CD4-positive, alpha-beta T cell treated with Interleukin-15 for 1 hour (primary cell): ENCODE measurements at places on chromosomes 1 and 21.

GRCh38 chr1:95512925-95513324, 278.9 kb downstream of the RWDD3 start:
- DNase-seq = no peak

DNA sequence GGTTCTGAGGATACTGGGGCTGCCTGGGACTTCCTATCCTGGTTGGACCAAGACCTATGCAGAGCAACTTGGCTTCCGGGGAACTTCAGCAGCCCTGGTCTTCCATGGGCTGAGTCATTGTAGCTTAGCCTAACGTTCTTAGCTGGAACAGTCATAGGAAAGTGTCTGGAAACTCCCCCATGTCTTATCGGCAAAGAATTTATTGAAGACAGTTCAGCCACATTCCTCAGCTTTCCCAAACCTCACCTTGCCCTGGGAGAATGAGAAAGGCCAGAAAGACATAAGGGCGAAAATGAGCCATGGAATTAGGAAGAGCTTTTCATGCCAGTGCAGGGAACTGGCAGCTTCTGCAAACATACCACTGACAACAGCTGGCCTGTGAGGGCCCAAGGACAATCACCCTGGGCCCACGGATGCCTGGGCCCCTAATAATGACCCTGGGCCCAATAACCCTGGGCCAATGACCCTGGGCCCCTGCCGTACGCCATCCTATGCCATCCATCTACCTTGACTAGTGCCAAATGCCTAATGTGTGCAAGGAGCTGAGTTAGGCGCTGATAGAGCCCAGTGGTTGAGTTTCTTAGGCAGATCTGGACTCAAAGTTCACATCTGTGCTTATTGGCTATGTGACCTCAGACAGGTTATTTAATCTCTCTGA, 114.4 kb upstream of the GADD45A start:
- no peak for DNase-seq

DNA sequence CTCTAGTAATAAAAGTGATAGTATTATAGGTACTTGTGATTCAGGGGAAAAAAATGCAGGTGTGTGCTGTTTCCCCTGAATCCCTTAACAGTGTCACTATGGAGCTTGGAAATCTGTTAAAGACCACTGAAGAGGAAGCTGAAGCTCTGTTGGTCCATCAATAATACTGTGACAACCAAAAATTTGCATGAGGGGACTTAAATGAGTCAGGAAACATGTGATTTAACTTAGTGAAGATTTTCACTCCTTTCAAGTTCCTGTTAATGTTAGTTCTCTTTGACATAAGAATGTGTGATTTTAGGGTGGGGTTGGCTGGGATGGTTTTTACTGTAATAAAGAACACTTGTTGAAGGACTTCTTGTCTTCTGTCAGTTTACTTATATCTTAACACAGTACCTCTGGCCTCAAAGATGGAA, 32.0 kb downstream of the VANGL2 start:
- no peak for DNase-seq

GRCh38 chr1:84406346-84406861, 8.1 kb downstream of the DNASE2B start:
- no peak for DNase-seq

DNA sequence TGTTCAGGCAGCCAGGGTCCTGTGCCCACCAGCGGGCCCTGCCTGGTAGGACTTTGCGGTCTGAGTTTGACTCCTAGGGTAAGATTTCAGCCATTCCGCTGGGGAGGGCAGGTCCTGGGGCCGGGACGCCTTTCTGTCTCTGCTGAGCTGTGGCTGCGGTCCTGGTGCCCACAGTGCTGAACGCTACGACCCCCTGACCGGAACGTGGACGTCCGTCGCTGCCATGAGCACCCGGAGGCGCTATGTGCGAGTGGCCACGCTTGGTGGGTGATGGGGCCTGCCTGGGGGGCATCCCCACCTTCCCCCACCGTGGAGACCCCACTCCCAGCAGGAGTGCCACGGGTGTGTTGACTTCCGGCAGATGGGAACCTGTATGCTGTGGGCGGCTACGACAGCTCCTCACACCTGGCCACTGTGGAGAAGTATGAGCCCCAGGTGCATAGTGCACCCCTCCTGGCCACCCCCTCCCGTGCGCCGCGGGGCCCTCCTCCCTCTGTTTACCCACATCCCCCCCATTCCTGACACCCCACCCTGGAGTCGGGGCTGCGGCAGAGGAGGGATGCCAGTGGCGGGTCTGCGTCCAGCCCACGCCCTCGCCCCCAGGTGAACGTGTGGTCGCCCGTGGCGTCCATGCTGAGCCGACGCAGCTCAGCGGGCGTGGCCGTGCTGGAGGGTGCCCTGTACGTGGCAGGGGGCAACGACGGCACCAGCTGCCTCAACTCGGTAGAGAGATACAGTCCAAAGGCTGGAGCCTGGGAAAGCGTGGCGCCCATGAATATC, 2.3 kb upstream of the PLEKHN1 start:
- no peak for DNase-seq

GRCh38 chr1:78165816-78166215, 120.0 kb downstream of the GIPC2 start:
- DNase-seq = no peak

- DNase-seq = no peak
Observed at GRCh38 chr1:7534061-7534825, 236.9 kb upstream of the VAMP3 start.

GRCh38 chr1:161792740-161793139, 26.6 kb downstream of the ATF6 start:
- DNase-seq = no peak

- no peak for DNase-seq
Observed at GRCh38 chr21:42125571-42126544, 54.7 kb downstream of the UMODL1 start.

GRCh38 chr1:30110846-30111245, 612.5 kb downstream of the MATN1 start:
- DNase-seq = no peak

GRCh38 chr21:32712043-32712442, 15.8 kb downstream of the SYNJ1 start:
- DNase-seq = peak; percentile 30

- DNase-seq = no peak
Observed at GRCh38 chr1:234125283-234125682, 220.8 kb downstream of the SLC35F3 start.

DNA sequence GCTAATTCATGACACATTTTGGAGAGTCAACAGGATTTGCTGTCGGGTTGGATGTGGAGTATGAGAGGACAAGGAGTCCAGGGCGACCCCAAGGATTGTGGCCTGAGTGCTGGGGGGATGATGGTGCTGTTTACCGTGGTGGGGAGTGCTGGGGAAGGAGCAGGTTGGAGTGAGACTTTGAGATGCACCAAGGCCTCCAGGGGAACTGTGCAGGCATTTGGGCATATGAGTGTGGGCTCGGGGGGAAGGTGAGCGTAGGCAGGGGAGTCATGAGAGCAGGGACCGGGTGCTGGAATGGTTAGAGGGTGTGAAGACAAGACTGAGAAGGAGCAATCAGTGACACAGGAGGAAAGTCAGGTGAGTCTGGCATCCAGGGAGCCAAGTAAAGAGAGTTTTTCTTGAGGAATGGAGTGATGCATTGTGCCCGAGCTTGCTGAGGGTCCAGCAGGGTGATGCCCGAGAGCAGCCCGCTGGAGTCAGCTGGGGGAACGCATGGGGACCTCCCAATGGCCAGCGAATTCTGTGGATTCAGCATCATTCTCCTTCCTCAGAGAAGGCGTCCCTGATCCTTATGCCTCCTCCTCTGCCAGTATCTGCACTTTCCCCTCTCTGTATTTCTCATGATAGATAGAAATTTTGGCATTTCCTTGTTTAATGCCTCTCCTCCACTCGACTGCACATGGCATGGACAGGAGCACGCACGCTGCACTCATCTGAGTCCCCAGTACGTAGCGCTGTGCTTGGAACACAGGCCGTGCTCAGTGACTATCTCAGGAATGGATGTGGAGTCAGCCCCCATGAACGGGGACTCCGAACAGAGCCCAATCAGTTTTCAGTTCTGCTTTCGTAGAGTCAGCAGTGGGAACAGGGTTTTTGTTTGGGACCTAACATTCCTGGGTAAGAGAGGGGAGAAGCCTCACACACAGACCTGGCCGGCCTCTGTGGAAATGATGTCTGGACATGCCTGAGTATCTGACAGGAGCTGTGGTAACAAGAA, 52.1 kb upstream of the ETV3 start:
- DNase-seq = no peak

- DNase-seq = no peak
Observed at GRCh38 chr1:170273291-170274130, 127.8 kb downstream of the NTMT2 start.

DNA sequence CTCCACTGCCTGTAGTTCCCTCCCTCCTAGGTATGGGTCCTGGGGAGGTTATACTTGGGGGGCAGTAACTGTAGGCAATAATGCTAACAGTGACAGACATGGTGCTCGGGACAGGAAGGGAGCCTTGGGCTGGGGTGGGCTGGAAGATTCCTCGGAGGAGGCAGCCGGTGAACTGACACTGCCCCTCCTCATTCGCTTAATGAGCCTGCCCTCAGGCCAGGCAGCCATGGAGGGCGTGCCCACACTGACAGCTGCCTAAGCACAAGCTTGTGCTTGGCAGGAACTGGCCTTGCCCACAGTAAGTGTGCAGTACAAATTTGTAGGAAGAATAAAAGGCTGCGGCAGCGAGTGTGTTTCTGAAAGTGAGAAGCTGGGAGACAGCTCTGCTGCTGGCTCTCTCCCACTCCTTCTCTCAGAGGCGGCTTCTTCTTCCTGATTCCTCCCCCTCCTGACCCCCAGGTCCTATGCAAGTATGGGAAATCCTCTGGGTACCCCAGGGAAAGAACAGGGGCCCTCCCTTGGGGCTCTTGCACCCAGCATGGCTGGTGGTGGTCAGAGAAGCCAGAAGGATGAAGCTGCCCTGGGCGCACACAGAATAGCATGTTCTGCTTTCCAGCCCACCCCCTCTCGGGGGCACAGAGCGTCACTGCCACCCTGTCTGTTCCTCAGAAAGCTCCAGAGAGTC, 23.6 kb downstream of the OPTC start:
- no peak for DNase-seq

- peak; percentile 40 for DNase-seq
Observed at GRCh38 chr1:10074059-10074851, 41.5 kb downstream of the UBE4B start.

DNA sequence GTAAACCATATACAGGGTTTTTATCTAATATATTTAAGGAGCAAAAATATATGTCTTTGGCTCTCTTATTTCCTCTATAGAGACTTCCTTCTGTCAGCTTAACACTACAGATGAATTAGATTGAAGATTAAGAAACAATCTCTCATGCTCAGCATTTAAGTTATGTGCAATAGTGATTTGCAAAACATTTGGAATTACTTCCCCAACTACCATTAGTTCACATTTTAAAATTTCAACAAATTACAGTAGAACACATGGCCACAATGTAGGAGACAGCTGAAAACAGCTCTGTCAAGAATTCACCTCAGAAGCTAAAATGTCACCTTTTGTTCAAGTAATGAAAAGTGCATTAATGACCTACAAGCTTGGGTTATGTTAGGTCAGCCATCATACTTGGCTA, 177.9 kb downstream of the EIF4G3 start:
- no peak for DNase-seq

DNA sequence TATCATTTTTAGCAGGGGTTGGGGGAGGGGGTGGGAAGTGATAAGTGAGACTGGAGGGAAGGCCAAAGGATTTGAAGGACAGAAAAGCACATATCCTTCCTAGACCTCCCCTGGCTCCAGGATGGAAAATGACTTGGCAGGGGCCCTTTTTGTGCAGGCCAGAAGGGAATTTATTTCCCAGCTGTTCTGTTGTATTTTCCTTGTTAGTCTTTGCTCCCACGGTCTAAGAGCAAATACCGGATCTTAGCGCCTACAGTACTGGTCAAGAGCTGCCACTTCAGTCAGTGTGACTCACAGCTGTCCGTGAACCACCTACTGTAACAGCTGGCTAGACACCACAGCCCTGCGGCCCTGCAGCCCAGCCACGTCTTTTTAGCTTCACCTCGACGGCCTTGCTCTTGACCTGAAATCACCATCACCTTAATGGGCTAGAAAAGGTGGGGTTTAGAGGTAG, 51.0 kb upstream of the ERRFI1 start:
- DNase-seq = no peak

DNA sequence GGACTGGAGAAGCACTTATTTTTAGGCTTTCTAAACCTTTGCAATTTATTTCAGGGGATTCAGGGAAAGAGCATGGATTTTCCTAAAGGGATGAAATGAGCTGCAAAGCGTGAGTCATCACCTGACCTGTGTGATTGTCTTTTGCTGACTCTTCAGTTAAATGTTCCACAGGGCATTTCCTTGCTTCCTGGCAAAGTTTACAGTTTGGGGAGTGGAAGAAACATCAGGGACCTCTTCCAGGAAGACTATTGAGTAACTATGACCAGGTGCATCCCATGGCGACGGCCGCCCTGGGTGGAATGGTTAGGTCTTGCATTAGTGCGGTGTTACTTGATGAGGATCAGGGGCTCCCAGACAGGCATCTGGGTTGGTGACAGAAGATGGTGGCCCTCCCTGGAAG, 79.5 kb upstream of the SIPA1L2 start:
- DNase-seq = no peak

DNA sequence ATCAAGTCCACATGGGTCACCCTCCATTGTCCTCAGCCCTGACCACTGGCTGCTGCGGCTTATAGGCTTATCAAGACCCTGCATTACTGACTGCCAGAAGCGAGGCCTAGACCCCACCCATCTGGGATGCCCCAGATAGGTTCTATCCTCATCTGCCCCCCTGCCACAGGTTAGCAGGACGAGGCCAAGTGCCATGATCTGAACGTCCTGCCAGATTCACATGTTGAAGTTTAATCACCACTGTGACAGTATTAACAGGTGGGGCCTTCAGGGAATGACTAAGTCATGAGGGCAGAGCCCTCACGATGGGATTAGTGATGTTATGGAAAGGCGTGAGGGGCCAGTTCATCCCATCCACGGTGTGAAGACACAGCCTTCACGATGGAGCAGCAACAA, 6.2 kb upstream of the CPLANE2 start:
- no peak for DNase-seq

DNA sequence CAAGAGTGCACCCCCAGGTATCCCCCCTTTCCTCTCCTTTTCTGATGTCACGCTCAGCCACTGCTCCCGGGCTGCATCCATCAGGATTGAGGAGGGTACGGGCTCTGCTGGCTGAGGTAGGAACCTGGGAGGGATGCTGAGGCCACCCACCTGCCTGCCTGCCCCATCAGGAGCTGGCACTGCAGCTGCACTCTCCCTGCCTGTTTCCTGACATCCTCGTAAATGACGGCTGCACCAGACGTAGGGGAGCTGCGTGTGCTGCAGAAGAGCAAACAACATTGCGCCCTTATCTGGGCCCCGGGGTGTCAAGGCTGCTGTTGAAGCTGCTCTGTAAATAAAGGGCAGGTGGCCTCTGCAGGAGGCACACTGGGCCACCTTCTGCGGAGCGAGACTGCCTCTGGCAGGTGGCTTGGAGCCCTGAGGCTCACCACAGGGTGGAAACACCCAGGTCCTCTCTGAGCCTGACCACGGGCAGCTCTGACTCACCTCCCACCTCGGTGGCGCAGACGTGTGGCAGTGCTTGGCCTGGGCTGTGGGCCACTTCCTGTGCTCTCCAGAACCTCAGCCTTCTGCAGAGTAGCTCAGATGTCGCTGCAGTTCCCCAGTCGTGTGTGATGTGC, 30.9 kb downstream of the SNAP47 start:
- DNase-seq = peak; percentile 74
